ENCODE measurements at places on chromosomes 2 and 18. TPM values are rescaled to one million over a fixed set of nuclear protein-coding genes. Genes with fewer than 3 reads are reported as not detected.

The STK25 gene
- 158 TPM for total RNA-seq

GRCh38 chr2:108165729-108166128 is 74.0 kb upstream of the SULT1C3 start:
- no peak for DNase-seq

- DNase-seq = no peak
Measured at GRCh38 chr18:61664419-61665084, 228.3 kb downstream of the RNF152 start.

The LYG2 gene
- not detected for total RNA-seq

- DNase-seq = no peak
Measured at GRCh38 chr2:187873132-187873531, 318.9 kb upstream of the TFPI start.

DNA sequence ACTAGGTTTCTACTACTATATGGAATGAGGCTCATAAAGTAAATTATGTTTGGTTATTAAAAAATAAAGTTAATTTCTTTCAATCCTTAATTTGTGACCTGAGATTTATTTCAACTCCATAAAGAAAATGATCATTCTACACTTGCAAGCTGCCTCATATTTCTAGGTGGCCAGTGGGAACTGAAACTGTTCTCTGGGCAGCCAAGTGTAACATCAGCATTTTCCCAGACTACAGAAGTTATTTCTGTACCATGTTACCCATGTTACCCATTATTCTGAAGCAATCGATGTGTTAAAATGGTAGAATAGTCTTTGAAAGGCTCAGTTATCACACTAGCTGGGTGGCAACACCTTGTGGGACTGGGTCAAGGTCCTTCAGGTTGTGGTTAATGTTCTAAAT is 139.3 kb upstream of the FBXO11 start:
- no peak for DNase-seq

The DTYMK gene
- total RNA-seq = 26.2 TPM

- no peak for DNase-seq
Measured at GRCh38 chr2:227570615-227571014, 28.1 kb upstream of the SCYGR2 start.

DNA sequence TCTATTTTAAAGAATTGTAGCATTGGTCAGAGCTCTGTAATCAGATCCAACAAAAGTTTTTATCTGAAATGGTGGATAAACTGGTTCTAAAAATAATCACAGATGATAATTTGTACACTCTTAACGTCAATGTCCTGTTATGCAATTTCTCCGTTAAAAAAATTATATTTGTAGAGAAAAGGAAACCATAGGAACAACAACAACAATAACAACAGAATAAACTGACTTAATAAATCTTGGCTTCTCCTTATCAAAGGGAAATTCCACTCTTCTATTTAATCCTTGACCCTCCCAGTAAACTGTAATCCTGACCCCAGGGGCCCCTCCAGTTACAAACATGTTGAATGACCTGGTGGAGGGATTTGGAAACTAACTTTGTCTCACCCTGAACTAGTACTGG is 78.6 kb upstream of the ZFP36L2 start:
- DNase-seq = no peak

DNA sequence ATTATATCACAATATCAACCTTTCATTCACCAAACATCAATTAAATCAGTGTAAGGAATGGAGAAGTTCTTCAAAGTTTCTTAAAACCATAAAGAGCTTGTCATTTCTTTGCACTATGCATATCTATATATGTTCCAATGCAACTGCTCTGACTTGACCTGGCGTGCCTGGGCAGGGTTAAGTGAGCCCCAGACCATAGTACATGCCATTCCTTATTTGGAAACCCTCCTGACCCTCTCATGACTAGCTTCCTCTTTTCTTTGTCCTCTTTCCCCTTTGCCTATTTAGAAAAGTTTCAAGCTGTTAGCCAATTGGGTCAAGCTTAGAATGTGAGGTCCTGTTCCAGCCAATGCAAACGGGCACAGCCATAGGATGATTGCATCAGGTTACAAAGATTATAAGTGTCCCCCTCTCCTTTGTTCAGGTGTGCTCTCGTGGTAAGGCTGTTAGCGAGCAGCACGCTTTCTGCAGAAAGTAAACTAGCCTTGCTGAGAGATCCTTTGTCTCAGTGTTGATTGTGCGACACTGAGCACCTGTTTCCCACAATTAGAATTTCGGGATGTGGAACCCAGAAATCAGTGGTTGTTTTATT is 78.2 kb upstream of the UXS1 start:
- no peak for DNase-seq

GRCh38 chr18:35441857-35442595 is 55.7 kb downstream of the INO80C start:
- no peak for DNase-seq

DNA sequence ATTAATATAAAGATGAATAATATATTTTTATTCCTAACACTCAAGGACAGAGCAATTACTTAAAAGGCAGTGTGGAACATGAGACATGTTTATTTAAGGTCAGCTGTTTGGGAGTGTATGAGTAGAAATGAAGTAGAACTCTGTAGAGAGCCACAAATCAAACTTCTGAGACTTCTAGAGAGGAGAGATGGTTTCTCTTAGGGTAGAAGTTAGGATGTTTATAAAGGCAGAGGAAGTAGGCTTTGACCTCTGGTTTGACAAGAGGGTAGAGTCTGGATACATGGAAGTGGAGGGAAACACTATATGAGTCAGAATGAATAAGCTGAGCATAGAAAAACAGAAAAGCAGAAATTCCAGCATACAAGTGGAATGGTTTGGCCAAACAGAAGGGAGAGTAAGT is 262.1 kb upstream of the KLHL14 start:
- DNase-seq = no peak

The SOWAHC gene
- 19.4 TPM for total RNA-seq

The GALR1 gene
- 0.09 TPM for total RNA-seq

- no peak for DNase-seq
Measured at GRCh38 chr2:172437419-172438341, 10.3 kb downstream of the ITGA6 start.

The LIMS3 gene
- 3.1 TPM for total RNA-seq

DNA sequence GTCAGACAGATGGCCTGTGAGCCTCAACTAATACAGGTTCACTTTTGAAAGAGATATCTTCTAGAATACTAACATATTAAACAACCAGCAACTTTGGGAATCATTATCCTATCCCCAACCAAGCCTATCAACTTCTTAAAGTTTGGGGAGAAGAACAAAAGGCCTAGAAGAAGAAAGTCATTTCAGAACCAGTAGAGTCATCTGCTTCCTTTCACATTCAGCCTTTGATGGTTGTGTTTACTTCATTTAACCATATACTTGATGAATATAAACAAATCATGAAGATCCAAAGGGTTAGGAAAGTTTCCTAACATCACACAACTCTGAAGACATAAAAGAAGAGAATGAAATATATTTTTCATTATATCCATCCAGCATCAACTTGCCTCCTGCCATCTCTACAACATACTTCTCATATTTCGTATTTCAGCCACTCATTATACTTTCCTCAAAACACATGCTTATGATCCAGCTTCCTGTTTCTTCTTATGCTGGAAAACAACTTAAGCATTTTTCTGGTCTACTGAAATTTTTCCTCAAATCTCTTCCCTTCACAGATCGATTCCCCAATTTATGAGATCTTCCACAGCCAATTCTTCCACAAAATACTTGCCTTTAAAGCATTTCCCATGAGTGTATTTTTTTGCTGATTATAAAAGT is 114.3 kb downstream of the CACNB4 start:
- DNase-seq = no peak

DNA sequence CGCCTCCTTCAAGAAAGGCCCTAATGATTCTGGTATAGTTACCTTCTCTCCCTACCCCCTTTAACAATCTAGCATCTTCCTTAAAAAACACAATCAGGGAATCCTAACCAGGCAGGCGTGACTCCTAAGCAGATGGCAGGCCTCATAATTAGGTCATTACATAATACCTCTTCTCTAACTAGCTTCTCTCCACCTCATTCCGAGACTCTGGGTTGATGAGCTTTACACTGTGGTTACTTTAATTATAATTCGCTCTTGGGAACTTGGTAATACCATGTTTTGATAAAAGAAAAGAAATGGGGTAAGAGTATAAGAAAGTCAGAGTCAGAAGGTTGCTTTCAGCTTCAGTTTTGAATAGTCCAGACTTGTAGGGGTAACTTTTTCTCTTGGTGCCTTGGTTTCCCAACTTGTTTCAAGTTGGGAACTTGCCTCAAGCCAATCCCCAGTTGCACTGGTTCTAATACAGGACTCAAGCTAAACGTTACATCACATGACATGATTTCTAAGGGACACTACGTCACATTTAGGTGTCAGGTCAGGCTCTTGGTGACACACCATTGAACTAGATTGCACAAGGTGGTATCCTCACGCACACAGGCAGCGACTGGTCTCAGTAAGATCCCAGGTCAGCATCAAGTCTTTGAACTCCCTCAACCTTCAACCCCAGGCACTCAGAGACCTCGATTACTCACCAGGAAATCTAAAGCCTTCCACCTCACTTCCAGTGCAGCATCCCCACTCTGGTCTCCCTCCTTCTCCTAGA is 59.2 kb downstream of the AAK1 start:
- no peak for DNase-seq

The C2orf15 gene
- total RNA-seq = 5.8 TPM

GRCh38 chr2:85257359-85257969 is 70.3 kb downstream of the TGOLN2 start:
- no peak for DNase-seq

The SCN9A gene
- total RNA-seq = 6.8 TPM

GRCh38 chr2:41598161-41598894 is 449.5 kb upstream of the PKDCC start:
- no peak for DNase-seq

The CARF gene
- total RNA-seq = 9.6 TPM

The RAPGEF4 gene
- 6.4 TPM for total RNA-seq

The POTEJ gene
- not detected for total RNA-seq

The NEU2 gene
- not detected for total RNA-seq

The LYPD6B gene
- total RNA-seq = 98.5 TPM

DNA sequence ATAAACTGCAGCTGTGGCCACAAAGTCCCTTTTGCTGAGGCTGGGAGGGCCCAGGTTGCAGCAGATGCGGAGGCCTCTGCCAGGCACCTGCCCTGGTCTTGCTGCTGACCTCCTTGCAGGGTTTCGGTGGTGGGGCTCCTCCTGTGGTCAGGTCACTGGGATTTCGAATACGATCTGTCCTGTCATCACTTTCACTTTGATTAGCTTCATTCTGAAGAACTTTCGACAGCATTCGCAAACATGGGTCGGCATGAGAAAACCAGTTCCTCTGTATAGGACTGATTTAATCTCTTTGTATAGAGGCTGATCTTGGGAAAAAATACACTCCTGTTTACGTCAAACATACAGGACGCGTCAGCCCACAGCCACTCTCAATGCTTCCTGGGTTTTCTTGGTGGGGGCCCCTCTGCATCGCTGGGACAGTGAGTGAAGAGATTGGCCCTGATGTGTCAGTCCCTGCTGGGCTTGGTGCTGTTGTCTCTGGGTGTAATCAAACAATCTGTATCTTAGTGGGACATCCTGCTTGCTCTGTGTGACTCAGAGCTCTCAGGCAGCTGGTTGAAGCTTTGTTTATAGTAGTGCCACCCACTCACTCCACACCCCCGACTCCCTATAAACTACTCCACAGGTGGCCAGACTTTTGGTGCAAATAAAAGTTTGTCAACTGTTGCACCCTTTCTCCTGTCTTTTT is 209.4 kb upstream of the CXCR4 start:
- peak; percentile 15 for DNase-seq

DNA sequence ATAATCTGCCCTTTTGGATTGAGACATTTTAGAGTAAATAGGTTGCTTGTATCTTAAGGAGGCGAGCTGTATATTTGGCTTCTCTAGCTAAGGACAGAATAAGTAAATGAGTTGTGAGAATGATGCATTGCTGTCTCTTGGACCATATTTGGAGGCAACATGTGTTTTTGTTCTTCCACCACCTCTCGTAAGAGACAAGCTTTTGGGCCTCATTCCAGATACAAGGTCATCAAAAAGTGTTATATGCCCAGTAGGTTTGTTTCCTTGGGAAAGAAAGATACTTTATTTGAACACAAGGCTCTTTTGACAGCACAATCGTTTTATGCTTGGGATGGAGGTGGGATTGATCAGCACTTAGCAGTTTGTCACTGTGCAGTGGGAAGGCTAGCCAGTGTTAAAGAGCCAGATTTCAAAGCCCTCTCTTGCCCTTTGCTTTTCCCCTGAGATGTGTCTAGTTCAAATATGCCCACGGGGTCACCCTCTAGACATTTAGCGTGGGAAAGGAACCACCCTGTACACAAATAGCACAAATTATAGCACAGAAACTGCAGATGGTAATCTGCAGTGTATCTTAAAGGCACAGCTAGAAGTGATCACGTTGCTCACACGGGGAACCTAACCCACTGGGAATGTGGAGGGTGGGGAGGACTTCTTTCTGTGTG is 131.3 kb downstream of the MAP4K4 start:
- no peak for DNase-seq

GRCh38 chr2:217887841-217888701 is 114.7 kb downstream of the TNS1 start:
- DNase-seq = no peak

DNA sequence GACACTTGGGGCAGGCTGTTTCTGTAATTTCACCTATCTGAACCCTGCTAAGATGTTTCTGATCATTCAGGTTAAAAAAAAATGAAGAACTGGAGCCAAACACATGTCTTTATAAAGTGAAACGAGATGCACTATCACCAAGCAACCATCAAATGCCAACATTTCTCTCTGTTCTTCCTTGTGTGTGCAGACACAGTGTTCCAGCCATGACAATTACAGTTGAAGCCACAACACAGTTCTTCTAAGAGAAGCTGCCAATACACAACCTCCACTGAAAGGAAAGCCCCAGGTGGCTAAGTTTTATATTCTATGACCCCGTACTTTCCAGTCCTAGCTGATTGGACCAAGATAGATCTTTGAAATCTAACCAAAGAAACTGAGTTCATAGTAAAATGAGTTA is 181.8 kb downstream of the RAD51AP2 start:
- DNase-seq = no peak

- no peak for DNase-seq
Measured at GRCh38 chr2:59586176-59586575, 967.3 kb downstream of the BCL11A start.

DNA sequence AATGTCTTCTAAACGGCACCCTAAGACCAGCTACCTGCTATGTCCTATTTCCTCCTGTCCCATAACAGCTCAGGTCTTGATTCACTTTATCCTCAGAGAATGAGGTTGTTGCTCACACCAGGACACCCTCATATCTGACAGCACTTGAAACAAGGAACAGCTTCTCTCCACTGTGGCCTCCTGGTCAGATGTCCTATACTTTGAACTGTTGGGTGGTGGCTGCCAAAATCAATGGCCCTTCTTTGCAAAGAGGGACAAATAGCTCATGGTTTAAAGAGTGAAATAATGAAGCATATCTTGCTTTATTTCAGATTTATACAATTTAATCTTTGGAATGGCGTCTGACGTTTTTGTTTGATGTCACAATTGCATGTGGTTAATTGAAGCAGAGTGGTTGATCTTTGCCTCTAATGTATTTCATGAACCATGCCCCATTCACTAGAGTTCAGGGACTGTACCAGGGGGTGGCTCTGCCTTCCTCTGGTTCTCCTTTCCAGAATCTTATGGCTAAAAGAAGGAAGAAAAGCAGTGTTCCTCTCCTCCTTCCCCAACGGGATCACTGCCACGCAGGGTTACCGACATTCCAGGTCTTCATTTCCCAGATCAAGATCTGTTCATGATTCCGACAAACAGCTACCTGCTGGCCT is 24.1 kb upstream of the ZCCHC2 start:
- peak; percentile 62 for DNase-seq

The RAB17 gene
- total RNA-seq = 64.8 TPM

Measured in mucosa of gallbladder (tissue), 1 donor.